ENCODE measurements at places on chromosomes 11 and 22.

GRCh38 chr11:75503531-75504099, 22.1 kb downstream of the GDPD5 start:
- DNase-seq, result no peak

DNA sequence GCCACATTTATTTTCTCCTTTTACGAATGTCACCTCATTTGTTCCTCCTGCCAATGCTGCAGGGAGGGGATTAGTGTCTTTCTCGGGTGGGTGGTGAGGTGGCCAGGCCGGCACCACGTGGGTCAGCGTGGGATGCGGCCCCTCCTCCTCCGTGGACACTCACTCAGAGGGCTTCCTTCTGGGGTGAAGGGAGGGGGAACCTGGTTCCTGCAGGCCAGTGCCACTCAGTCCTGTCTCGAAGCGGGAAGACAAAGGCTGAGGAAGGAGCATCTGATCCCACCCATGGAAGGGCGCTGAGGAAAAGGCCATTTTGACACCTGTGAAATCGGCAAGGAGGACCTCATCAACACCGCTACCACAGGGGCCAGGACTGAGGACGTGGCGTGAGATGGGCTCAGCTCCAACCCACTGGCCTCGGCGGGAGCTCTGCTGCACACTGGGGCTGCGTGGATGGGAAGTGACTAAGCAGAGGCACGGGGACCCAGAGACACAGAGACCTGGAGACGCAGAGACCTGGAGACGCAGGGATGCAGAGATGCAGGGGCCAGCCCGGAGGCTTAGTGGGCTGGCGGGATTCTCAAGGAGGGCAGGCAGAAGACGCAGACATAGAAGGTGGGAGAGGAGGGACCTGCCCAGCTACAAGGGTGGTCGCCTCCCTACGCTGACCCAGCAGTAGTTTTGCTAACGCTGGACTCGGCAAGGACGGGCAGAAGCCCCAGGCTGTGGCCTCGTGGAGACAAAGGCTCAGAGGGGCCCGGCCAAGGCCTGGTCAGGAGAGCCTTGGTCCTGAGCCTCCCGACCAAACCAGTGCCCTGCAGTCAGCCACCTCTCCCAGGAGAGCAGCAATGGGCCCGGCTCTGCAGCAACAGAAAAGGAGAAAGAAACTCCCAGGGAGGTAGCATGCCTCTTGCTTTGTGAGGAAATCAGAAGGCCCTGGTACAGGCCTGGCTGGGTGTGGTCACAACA, 1071.2 kb downstream of the BRD1 start:
- DNase-seq, result no peak

DNA sequence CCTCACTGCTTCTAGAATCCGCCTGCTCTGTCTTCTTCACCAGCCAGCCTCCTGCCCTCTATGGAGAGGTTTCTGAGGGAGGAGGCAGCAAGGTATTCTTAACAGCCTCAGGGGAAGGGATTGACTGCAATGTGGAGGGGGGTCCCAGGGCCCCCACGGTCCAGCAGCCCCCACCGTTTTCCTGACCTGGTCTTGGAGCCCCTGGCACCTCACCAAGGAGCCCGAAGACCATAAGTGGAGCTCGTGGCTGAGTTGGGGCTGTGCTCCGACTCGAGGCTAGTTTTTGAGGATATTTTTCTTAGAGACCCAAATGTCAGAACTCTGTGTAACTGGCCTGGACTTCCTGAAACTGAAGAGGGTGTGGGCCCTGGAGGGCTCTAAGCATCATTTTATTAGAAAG, 590.0 kb downstream of the BRD1 start:
- DNase-seq, result no peak

DNA sequence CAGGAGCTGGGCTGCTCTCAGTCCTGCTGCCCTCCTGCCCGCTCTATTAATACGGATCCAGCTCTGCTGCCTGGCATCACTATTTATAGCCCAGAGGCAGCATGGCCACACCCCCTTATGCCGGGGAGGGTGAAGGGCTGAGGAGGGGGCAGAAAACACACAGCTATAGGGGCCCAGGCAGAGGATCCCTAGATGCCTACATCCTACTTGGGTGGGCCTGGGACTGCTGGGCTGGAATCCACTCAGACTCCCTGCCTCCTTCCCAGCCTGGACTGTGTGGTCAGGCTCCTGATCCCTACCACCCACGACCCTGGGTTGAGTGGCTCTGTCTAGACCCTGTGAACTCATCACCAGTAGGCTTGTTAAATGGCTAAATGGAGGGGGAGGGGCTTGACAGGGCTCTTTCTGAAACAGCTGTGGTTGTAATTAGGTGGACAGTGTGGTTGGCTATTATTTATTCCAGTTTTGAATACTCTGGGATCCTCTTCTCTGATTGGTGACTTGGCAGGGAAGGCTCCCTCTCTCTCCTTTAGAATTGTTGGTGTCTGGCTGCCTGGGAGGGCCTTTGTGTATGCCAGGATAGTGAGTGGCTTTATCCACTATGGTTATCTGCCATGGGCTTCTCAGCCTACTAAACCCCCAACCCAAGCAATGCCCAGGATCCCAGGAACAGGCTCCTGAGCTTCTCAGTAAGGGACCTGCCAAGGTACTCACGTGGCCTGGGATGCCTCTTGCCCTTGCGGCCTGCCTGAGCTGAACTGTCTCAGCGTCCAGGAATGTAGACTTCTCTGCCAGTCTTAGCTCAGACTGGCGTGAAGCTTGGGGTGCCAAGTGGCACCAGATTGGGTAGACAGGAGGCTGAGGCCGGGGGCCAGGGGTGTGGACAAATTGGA, 15.2 kb downstream of the PHLDB1 start:
- DNase-seq, result peak; percentile 44

DNA sequence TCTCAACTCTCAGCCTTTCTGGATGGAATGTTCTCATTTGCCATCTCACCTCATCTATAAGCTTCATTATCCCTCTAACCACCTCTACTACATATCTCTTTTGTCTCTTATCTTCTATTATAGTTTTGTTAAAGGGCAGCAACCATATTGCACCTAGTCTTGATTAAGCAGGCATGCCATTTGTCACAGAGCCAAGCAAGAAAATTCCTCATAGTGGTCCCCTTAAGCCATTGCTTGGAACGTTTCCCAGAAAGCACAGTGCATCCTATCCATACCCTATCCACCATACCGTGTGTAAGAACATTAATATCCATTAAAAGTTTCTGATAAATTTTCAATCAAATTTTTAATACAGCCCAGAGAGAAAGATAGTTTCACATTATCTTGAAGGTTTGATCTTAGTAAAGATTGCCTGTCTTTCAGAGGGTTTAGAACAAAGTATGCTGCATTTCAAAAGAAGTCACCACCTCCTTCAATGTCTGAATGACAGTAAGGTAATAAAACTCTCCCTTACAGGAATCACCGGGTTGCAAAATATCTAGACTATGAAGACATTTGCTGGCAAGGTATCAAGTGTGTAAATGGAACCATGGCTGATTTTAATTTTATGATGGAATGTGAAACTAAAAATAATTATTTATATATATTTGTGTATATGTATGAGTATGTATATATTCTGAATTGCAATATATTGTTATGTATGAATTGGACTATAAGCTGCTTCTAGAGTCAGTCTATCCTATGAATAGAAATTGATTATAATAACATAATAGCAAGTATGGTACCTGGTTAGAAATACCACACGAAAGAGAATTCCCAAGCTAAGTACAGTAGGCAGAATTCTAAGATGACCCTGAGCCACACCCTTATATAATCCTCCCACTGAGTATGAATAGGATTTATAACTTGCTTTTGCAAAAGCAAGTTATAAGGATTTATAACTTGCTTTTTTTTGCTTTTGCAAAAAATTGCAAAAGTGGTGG, 1296.3 kb downstream of the LRRC4C start:
- DNase-seq, result no peak

GRCh38 chr11:1298695-1299492, 10.5 kb downstream of the TOLLIP start:
- DNase-seq, result no peak

DNA sequence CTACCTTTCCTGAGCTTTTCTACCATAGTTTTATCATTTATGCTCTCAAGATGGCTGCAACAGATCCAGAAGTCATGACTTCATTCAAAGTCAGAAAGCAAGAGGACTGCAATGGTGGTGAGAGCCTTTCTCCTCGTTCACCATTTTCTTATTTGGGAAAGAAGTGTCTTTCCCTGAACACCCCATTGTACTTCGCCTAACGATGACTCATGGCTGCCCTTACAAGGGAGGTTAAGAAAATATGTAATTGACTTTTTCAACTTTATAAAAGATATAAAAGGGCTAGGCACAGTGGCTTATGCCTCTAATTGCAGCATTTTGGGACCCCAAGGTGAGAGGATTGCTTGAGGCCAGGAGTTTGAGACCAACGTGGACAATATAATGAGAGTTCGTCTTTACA, 541.7 kb downstream of the METTL15 start:
- DNase-seq, result no peak

- no peak for DNase-seq
Measured at GRCh38 chr11:16859651-16860050, 121.2 kb downstream of the C11orf58 start.

DNA sequence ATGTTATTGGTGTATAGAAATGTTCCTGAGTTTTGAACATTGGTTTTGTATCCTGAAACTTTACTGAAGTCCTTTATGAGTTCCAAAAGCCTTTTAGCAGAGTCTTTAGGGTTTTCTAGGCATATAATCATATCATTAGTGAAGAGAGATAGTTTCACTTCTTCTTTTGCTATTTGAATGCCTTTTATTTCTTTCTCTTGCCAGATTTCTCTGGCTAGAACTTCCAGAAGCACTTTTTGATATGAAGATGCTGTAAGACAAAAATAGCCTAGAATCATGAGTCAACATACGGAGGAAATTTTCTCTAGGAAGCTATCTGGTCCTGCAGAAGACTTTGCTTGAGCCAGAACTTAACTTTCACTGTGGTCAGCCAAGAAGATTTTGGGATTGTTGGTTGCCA, 86.7 kb upstream of the IZUMO1R start:
- DNase-seq, result no peak

GRCh38 chr11:44743959-44744557, 17.3 kb downstream of the TSPAN18 start:
- DNase-seq, result no peak

GRCh38 chr22:42451499-42452145, 19.4 kb upstream of the NFAM1 start:
- no peak for DNase-seq
